ENCODE measurements at places on chromosomes 16 and 17.

GRCh38 chr17:3030096-3030495, 33.3 kb downstream of the OR1D5 start:
- no peak for DNase-seq

DNA sequence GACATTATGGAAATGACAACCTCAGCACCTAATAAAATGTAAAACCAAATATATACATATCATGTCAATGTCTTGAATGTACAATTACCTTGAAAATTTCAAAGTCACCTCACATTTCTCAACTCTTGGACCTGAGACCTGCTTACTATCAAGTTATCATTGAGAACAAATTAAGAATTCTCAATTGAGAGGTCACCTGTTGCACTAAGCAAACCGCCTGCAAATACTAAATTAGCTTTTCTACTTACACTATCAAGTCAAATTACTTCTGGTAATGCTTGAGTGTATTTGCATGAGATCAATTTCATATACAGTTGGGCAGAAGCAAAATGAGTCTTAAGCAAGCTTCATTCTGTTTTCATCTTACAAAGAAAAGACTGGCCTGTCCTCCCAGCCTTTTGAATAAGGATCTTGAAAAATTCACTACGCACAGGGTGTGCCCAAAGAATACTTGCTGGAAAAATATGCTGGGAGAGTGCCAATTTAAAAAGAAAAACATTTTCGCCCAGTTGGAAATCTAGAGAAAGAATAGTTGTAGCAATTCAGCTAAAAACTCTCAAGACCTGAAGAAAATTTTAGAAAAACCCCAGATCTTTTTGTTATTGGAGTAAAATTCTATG, 35.7 kb downstream of the KANSL1 start:
- no peak for DNase-seq

DNA sequence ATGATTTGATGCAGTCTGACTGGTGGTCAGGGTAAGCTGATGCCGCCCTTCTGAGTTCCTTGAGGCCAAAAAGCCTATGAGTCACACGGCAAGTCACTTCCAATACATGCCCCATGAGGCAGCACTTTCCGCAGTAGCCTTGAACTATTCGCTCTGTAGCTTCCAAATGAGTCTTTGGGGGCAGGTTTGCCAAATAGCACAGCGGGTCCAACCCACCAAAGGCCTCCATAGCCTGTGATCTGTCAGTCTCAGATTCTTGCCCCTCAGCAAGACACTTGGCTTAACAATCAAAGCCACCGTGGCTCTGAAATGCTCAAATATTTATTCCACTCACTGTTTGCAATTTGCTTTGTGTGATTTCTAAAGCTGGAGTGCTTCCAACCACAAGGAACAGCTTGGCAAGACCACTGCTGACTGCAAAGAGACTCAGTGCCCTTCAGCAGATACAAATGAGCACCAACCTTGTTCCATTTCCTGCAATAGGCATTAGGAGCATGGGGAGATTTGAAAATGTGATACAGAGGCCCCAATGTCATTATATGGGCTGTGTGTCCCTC, 45.4 kb downstream of the CLEC19A start:
- no peak for DNase-seq

DNA sequence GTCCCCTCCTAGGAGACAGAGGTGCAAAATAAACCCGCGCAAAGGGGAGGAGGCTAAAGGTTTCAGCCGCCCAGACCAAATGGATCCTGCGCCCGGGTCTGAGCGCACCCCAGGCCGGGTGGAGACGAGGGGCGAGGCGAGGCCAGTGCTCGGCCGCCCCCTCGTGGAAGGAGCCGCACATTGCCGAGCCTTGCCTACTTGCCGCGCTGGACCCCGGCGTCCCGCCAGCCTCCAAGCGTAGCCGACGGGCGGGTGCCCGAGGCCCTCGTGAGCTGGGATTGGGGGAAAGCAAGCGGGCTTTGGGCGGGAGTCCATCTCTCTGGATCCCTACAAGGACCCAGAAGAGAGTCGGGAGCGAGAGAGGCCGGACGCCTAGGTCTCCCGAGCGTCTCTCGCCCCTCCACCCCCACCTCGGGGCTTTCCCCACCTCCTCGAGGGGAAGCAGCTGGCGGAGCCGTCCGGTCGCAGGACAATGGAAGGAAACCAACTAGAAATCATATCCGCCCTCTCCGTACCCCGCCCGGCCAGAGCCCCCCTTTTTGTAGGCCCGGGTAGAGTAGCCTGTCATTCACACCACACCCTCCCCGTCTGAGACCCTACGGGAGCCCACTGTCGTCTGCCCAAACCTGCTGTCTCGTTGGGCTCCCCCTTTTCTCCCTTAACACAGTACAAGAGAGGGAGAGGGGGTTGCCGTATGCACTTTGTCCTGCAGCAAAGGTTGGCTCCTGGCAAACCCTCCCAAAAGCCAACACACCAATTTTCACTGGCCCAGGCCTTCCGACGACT, 664 bp upstream of the BCL6B start:
- DNase-seq: peak; percentile 75

DNA sequence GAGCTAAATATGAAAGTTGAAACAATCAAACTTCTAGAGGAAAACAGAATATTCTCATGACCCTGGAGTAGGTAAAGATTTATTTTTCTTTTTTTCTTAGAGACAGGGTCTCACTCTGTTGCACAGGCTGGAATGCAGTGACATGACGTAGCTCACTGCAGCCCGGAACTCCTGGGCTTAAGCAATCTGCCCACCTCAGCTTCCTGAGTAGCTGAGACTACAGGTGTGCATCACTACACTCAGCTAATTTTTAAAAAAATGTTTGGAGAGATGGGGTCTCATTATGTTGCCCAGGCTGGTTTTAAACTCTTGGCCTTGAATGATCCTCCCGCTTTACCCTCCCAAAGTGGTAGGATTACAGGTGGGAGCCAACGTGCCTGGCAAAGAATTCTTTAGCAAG, 15.5 kb downstream of the IKZF3 start:
- DNase-seq: no peak

GRCh38 chr17:32259586-32259985, 6.0 kb upstream of the RHBDL3 start:
- DNase-seq: no peak

DNA sequence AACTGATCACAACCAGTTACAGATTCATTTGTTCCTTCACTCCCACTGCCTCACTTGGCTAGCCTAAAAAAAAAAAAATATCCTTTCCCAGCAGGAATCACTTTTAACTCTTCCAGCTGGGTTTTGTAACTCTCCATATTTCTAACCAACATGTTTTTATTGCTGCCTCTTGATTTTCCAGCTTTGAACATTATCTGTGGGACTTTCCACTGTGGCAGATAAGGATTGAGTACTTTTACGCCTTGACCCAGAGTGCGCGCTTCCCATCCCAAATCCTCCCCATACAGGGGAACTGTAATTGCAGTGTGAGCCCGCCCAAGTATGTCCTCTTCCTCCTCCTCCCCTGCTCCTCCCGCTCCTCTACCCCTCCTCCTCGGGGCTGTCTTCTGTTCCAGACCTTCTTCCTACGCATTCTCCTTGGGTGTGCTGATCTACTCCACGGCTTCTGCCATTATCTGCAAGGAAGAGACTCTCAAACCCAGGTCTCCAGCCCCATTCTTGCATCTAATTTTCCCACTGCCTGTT, 43.4 kb downstream of the CYB5D2 start:
- no peak for DNase-seq

DNA sequence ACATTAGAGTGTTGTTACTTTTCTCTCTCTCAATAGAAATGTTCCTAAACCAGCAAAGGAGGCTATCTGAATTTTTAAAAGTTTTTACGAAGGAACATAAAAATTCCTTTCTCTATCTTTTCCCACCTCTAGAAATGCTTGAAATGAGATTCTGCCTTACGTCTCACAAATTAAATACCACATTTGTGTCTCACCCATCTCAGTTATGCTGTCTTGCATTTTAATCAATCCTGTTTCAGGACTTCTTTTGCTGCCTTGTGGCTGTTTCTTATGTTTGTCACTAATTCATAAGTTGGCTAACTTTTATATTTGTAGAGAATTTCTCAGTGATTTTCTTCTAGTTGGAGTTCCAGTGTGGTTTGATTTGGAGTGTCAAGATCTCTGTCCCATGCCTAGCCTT, 3.5 kb downstream of the OMG start:
- no peak for DNase-seq

DNA sequence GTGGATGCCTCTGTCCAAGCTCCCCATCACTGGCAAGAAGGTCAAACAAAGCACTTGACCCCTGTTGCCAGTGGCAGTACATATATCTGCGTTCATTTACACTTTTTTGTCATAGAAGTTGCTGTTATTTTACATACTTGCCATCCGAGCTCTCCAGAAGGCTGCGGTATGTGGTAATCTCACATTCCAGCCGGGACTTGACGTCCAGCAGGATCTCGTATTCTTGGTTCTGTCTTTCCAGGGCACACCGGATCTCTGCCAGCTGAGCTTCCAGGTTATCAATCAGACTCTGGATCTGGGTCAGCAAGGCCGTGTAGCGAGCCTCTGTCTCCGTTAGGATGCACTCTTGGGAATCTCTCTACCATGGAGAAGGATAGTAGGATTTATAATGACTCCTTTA, 6.6 kb downstream of the KRT39 start:
- DNase-seq: no peak

DNA sequence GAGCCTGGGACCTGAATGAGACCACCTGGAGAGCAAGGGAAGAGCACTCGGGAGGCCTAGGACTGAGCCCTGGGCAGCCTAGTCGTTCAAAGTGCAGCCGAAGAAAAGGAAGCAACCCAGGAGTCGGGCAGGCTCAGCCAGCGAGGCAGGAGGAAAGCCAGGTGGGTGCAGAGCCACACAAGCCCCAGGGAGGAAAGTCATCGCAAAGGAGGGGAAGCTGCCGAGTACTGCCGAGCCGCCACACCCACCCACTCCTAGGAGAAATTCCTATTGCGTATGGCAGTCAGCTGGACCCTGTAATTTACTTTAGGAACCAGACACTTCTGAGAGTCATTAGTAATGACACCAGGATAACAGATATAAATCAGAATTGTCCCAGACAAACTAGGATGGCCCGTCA, 187.6 kb downstream of the KATNIP start:
- no peak for DNase-seq

- DNase-seq: no peak
Observed at GRCh38 chr16:2904922-2905240, 6.8 kb upstream of the FLYWCH1 start.
